ENCODE measurements at places on chromosomes 3 and 15.

DNA sequence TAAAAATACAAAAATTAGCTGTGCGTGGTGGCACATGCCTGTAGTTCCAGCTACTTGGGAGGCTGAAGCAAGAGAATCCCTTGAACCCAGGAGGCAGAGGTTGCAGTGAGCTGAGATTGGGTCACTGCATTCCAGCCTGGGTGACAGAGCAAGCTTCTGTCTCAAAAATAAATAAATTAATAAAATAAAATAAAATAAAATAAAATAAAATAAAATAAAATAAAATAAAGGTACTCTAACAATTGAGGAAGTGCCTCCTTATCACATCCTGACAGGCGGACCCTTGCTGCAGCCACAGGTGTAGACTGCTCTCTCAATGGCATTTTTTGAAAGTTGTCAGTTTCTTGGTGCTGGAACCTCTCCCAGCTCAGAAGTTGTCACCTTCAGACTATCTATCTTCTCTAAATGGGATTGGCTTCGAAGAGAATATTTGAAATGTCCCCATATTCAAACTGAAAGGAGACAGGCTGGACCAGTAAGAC, 304.1 kb downstream of the RORA start:
- no peak for DNase-seq

- DNase-seq, result no peak
Observed at GRCh38 chr15:27486051-27486450, 515.1 kb downstream of the GABRG3 start.

DNA sequence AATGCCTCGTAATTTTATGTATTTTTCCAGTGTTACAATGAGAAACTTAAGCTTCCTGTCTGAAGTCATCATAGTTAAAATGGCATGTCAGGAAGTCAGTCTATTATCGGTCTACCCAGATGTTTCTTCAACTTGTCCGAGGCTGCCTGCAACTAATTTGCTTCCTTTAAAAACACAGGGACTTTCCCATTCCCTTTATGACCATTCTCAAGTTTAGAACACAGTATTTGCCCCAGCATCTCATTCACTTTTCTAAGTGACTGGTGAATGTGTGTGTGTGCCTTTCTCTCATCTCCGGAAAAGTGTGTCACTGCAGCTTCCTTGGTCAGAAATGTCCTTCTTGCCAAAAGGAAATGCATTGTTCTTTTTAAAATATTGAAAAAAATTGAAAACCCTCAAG, 466.6 kb downstream of the RAP2B start:
- DNase-seq, result no peak

- DNase-seq, result no peak
Observed at GRCh38 chr3:139537795-139538621, 1.5 kb downstream of the RBP1 start.

- DNase-seq, result no peak
Observed at GRCh38 chr3:119025171-119025795, 9.4 kb downstream of the IGSF11 start.

- no peak for DNase-seq
Observed at GRCh38 chr3:128501431-128501830, 8.4 kb upstream of the GATA2 start.

DNA sequence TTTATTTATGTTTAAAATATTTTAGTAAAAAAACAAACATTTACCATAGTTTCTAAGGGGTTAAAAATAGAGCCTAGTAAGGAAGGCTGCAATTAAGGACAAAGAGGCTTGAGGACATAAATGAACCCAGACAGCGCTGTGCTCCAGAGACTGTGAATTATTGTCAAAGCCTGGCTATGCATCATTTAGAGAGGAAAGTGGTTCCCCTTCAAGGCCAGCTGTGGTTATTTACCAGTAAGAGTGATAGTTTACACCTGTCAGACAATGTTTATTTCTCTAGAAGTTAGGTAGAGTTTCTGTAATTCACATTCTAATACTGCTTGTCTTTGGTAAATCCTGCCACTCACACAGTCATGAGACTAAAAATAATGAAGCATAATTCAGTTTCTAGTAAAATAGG, 32.4 kb upstream of the PIK3R4 start:
- no peak for DNase-seq

- DNase-seq, result no peak
Observed at GRCh38 chr3:196686436-196686835, 25.6 kb downstream of the CEP19 start.

- no peak for DNase-seq
Observed at GRCh38 chr15:40084650-40085049, 24.0 kb downstream of the BMF start.

DNA sequence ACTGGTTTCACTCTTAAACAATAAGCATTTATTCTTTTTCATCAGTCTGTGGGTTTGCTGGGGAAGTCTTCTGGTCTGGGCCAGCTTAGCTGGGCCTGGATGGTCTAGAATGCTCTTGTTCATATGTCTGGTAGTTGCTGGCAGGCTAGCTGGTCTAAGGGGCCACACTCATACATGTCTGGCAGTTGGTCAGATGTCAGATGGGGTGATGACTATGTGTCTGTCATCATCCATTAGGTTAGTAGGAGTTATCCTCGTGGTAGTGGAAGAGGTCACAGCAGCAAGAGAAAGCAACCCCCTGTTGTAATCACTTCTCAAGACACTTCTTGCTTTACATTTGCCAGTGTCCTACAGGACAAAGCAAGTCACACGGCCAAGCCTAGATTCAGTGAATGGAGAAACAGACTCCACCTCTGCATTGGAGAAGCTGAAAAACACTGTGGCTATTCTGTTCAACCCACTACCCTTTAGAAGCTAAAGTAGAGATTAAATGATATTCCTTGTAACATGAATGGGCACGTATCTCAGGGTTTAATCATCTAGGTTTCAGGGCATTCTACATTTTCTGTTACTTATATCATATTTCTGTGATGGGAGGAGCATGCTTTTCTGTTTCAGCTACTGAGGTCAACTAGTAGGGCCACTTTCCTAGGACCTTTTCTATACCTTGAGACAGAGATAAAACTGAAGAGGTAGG, 5.5 kb upstream of the ARID3B start:
- DNase-seq, result no peak

DNA sequence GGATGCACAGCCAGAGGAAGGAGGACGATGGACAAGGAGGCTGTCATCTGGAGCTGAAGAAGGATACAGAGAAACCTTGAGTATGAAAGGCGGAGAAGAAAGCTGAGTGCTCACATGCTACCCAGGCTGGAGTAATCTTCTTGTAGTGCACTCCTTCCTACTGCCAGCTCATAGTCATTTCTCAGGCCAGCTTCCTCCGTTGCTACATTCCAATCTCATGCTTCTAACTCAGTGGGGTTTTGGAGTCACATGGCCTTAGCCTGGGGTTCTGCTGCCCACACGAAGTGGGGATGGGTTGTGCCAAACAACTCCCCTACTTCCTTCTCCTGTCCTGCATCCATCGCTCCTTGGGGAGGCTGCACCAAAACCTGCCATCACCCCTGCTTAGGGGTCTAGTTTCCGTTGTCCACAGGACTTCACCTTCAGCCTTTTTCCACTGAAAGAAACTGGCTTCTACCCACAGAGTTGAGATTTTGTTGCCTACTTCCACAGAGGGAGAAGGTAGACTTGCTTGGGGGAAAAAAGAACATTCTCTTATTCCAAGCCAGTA, 239.9 kb downstream of the EPHB1 start:
- no peak for DNase-seq

DNA sequence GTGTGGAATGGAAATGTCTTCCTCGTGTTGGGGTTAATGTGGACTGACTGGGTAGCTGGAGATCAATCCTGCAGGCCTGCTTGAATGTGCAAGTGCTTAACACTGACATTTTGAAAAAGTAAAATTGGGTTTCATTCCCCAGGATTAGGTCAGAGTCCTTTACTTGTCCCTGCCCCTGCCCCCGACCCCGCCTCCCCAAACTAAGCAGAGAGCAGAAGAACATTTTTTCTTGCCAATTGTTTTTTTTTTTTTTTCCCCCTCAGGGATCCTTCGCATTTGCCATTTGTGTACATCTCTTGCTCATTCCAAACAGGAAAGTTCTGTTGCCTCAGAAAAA, 147.0 kb upstream of the NR2F2 start:
- no peak for DNase-seq

DNA sequence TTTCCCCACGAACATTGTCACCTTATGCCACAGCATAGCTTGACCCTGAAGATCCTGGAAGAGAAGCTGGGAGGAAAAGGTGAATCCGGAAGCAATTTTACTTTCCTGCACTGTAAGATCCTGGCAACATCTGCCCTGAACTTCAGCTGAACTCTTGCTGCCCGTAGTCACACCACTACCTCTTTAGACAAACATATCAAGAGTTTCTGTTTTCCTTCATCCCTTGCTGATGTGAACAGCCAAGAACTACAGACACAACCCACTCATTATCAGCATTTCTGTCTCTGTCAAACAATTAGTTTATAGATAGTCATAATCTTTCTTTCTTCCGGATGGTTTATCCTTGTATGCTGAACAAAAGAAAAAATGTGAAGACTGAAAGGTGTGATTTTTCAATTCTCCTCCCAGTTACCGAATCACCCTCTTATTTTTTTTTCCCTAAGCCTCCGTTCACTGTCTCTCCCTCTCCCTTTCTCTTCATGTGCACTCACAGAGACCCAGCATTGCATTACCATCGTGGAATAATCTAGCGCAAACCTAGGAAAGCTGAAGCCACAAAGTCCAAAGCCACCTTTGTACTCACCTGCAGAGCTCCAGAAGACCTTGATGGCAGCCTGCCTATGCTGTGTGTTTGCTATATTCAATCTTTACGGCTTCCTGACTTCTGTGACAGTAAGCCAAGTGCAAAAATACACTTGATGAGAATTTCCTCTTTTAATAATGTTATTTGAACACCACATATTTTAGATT, 229.2 kb downstream of the CDIN1 start:
- DNase-seq, result no peak
